ENCODE measurements at places on chromosomes 5 and 9.

DNA sequence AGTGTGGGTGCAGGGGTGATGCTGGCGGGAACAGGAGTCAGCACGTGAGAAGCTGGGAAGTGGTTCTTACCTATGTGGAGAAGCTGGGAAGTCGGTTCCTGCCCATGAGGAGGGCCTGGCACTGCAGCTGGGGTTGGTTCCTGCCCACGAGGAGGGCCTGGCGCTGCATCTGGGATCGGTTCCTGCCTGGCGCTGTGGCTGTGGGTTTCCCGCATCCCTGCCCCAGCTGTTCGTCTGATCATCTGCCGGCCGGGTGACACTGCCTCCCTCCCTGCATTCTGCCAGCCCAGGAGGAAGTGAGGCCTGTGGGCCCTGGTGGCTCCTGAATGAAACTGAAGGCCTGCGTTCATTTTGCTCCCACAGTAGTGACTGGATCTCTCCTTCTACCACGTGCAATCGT, 5.1 kb downstream of the OBP2A start:
- DNase-seq: no peak

DNA sequence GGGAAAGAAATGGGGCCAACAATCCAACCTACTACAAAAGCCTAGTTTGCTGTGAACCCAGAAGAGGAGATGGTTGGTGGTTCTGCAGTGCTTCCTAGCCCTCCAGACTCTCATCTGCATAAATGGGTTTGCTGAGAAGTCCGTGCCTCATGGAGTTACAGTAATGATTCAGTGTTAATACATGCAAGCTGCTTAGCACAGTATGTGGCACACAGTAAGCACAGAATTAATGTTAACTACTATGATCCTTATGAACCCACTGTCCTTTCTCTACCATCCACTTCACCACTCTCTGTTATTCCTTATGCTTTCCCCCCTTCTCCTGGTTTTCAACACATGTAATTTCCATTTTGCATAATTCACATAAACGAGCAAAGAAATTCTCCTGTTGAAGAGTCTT, 100.0 kb downstream of the ACTBL2 start:
- no peak for DNase-seq

DNA sequence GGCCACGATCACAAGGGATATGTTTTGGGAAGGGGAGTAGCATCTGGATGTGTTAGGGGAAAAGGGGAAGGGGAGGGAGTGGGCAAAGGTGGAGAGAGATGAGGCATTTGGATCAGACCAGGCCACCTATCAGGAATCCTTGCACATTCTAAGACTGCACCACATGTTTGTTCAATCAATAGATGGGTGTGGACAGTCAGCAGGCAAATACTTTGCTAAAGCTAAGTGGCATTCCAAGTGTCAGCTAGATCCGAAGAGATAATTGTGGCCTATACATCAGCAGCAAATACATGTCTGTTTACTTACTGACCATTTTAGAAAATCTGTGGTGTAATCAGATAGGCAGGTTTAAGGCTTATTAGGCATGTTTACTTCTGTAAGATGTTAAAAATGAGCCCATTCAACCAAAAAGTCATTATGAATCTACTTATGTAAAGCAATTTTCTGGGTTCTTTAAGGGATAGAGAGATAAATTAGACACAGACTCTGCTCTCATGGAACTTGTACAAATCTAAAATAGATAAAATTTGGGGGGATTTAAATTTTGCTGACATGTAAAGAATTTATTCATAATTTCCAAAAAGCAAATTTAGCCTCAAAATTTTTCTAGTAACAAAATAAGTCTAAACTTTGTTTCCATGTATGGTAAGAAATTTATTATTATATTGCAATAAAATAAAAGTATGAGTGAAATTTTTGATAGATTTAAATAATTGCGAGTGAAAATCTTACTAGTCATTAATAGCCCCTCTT, 107.3 kb downstream of the SNCAIP start:
- no peak for DNase-seq

DNA sequence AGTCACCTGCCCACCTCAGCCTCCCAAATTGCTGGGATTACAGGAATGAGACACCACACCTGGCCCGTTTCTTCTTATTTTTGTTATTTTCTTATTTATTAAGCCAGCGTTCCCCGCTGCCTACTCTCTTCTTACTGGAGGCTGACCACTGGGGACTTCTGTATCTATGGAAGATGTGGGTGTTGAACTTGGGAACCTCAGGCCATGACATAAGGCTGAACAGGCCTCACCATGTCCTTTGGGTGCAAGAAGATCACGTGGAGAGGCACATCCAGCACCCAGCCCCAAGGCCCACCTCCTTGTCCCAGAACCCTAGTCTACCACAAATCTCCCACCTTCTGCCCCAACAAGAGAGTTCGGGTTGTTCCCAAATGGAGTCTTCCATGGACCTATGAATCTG, 59.4 kb upstream of the NEK6 start:
- DNase-seq: no peak

- DNase-seq: no peak
These were observed 15.8 kb upstream of the NEURL1B start for GRCh38 chr5:172624996-172625964.

- DNase-seq: no peak
These were observed 71.0 kb downstream of the COL23A1 start for GRCh38 chr5:178519155-178519554.

- no peak for DNase-seq
These were observed 42.0 kb downstream of the VLDLR start for GRCh38 chr9:2663461-2664173.

DNA sequence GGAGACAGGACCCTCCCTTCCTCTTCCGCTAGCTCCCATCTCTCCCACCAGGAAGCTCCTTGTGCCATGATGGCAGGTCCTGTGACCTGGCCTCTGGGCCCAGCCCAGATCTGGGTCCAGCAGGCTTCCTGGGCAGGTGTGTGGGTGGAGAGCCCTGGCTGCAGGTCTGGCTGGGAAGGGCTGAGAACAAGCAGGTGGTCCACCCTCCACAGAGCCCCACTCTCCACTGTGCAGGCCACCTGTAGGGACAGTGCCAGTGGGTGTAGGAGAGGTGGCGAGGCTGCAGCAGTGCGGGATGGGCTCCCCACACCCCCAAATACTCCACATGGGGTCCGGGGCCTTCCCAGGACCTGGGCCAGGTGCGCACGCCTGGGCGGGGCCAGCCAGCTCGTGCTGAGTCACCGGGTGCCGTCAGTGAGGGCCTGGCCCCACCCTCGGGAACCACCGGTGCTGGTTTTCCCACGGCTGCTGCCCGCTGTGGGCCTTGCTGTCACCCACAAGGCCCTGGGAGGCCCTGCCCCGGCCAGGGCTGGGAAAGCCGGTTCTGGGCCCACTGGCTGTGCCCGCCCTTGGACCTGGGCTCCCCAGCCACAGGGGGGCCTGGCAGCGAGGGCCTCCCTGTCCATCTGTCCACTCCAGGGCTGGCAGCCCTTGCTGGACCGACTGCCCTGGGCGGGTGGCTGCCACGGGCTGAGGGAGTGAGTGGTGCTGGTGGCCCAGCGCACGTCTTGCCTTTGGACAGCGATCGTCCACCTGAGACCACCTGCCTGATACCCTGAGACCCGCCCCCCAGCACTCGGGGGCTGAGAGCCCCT, 9.3 kb upstream of the NRARP start:
- DNase-seq: no peak

DNA sequence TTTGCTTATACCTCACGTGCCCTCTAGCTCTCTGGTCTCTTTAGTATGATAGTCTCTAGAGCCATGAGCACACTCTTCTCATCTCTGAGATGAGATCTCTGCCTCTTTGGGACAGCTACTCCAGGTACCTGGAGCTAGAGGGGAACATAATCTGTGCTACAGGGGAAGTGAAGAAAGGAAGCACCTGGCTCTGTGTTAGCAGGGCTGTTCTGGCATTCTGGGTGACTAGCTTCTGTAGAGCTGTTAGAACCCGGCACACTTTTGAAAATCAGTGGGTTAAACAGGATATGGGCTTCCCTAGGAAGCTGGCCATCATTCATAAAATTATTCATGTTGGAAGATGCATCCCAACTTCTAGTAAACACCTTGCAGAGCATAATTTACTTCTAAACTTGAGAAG, 224.8 kb downstream of the MCTP1 start:
- no peak for DNase-seq

DNA sequence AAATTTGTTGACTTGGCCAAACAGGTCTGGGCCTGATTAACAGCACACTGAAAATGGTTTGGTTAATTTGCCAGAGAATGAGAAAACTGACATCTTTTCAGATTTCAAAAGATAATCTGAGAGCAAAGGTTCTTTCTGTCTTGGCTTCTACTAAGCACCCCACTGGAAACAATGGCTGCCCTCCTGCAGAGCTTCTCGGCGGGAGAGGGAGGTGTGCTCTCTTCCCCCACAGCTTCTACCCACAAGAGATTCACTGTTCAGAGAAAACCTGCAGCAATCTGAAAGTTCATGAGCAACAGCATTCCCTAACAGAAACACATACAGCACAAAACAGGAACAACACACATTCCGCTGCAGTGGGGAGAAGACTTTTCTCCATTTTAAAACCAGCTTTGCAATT, 3.0 kb downstream of the DNAH5 start:
- no peak for DNase-seq

DNA sequence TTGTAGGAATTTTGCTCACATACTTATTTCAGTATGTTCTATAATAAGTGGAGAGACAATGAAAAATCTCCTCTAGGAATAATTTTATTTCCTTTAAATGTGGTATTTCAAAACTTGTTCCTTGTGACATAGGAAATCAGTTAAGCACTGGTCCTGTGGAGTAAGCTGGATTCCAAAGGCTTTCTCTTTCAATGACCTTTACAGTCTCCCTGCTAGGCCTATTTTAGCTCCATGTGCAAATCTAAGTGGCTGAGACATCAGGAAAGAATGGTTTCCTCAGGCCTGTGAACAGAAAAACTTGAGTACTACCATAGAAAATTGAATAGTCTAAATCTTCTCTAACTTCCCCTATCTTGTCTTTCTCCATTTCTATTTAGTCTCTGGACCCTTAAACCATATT, 514.2 kb upstream of the TLE4 start:
- no peak for DNase-seq

- DNase-seq: peak; percentile 19
These were observed 1.4 kb downstream of the UBAC1 start for GRCh38 chr9:135959814-135960213.
